ENCODE measurements at places on chromosomes 13 and 19.

DNA sequence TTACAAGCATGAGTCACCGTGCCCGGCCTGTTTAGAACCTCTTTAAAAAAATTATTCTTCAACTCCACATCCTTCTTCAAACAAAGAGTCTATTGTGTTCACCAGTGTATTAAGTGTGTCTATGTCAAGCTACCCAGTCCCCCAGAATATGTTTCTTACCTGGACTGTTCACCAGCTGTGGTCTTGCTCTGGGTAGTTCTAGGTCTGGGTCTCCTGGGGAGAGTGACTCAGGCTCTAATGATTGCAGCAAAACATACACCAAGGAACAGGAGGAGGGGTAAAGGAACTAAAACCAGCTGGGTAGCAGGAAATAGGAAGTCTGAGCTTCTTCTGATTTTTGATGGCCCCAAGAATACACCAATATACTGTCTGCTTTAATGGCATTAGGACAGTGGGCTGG lies at the start of gene FPR1:
Gene FPR1, minus strand, starts transcription at position 224 of the 400 bp plus-strand sequence. CDS start 4,884 bp downstream, outside the sequence.
- DNase-seq: peak; percentile 89

DNA sequence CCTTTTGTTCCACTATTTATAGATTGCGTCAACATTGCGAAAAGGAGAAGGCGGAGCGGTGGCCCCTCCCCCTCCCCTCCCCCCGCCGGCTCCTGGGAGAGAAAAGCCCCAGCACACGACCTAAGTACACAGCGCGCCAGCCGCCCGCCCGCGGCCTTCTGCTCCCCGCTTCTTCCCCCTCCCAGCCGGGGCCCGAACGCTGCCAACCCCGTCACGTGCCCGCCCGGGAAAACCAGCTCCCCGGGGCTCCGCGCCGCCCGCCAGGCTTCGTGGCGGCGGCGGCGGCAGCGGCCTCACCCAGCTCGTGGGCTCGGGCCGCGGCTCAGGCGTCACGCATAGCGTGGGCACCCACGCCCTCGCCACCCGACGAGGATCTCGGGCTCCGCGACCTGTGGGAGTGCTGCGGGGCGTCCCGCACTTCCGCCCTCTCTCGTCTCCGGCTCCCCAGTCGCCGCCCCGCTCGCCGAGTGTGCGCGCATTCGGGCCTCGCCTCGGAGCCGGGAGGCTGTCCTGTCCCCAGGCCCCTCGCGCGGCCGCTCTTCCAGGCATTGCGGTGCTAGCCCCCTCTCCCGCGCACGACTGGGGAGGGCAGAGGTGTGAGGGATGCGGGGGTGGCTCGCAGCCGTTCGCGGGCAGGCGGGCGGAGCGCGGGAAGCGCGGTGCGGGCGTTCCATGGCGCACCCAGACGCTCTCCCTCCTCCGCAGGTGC lies 110.5 kb downstream of the KCNRG start:
- peak; percentile 88 for DNase-seq

DNA sequence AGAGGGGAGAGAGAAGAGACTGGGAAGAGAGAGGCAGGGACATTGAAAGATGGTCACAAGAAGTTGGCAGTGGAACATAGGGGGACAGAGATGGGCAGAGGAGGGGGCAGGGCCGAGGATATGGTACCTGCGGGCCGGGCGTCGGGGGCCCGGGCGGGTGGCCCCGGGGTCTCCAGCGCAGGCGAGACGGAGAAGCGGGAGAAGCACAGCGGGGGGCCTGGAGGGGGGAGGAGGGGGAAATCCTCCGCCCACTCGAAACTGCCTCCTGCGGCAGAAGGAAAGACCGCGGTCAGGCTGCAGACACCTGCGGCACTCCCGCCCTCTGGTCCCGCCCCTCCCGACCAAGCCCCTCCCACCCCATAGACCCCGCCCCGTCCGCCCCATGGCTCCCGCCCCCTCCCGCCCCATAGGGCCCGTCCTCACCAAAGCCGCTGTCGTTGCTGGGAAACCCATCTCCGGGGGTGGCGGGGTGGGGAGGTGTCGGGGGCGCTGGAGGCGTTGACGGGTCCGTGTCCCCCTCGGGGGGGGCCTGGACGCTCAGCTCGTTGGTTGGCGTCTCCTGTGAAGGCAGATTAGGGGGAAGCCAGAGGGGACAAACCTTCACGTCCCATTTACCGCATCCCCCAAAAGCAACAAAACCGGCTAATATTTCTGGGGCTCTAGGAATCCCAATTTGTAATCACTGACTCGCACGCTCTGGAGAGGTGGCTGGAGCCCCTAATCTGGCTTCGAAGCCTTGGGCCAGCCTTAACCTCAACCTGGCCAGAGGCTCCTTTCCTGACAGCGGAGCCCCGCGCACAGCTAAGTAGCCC lies 20.4 kb downstream of the LMTK3 start:
- DNase-seq: no peak

GRCh38 chr13:34338102-34338501 lies 520.2 kb downstream of the RFC3 start:
- no peak for DNase-seq

GRCh38 chr19:12162513-12162881 lies 399 bp upstream of the ZNF136 start:
- DNase-seq: no peak

GRCh38 chr13:38394777-38395496 lies 45.3 kb downstream of the UFM1 start:
- peak; percentile 91 for DNase-seq

DNA sequence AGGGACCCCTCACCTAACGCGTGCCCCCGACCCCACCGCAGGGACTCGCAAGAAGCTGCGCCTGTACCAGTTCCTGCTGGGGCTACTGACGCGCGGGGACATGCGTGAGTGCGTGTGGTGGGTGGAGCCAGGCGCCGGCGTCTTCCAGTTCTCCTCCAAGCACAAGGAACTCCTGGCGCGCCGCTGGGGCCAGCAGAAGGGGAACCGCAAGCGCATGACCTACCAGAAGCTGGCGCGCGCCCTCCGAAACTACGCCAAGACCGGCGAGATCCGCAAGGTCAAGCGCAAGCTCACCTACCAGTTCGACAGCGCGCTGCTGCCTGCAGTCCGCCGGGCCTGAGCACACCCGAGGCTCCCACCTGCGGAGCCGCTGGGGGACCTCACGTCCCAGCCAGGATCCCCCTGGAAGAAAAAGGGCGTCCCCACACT lies 4.7 kb upstream of the MYBPC2 start:
- peak; percentile 50 for DNase-seq

DNA sequence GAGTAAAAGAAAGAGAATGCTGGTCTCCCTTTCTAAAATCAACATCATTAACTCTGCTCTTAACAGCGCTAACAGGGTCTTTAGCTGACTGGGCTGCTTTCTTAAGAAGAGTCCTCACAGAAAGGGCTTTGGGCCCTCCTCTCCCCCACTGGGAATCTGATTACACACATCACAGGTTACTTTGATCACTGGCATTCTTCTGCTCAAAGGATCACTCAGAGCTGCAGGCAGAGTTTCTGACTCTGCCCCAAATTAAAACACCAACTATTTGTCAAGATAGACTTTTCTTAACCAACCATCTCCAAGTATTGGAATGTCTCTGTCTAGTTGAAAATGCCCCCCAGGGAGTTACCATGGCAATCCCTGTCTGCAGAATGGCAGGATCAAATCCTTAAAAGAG lies 31.1 kb upstream of the SIAH3 start:
- DNase-seq: no peak

GRCh38 chr19:963486-963951 lies 20.6 kb upstream of the WDR18 start:
- no peak for DNase-seq

Measured in M059J (cell line).